Stimulated activated CD8-positive, alpha-beta memory T cell treated with anti-CD3 and anti-CD28 coated beads, Interleukin-2, amount 100 ng/mL, for 1 hour (primary cell): ENCODE measurements at places on chromosomes 12 and 14.

- no peak for DNase-seq
Observed at GRCh38 chr12:13915096-13915495, 66.3 kb downstream of the GRIN2B start.

- no peak for DNase-seq
Observed at GRCh38 chr12:114013575-114014345, 47.6 kb upstream of the RBM19 start.

DNA sequence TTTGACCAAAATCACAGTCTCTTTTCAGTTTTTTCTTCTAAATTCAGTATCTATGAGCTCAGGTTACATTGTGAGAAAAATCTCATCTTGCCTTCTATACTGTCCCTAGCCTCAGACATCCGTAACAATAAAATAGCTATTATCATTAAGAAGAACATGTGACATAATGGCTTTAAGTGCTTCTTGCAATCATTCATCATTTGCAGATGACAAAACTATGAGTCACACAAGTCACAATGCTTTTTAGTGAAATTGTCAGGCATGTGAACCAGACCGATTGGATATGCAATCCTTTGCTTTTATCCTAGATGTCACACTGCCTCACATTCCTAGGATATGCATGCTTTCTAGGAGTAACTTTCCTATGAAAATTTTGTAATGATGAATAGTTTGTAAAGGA lies 313.1 kb downstream of the SLC6A15 start:
- DNase-seq = no peak

GRCh38 chr14:89365061-89365801 lies 51.8 kb downstream of the FOXN3 start:
- DNase-seq = peak; percentile 16

DNA sequence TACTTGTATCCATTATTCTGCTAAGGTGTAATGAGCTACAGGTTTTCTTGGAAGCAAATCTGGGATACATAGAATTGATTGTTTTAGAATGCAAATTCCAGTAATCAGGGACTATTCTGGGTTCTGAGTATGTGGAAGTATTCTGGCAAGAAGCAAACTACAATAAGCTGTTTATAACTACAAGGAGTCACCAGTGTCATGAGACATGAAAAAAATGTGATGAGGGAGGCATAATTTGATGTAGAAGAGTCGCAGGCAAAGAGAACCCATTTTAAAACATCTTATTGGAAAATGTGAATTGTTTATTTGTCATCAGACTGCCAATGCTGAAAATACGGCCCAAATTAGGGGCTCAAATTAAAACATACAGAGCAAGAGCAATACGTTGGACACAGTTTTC lies 321.8 kb upstream of the E2F7 start:
- DNase-seq = no peak

DNA sequence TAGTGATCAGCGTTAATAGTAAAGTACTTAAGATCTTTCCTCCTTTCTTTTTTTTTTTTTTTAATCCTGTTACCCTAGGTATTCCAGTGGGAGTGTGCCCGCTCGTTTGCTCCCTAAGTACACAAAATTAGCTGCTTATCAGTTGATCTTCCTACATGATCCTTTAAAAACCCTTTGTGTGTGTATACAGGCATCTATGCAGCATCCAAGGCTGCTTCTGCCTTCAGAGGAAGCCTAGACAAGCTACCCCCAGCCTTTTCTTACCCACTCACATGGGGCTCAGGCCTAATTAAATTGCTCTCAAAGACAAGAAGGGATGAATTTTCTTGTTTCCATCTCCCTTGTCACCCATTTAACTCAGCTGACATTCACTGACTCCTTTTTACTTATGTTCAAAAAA lies 343.4 kb upstream of the LMO3 start:
- no peak for DNase-seq

DNA sequence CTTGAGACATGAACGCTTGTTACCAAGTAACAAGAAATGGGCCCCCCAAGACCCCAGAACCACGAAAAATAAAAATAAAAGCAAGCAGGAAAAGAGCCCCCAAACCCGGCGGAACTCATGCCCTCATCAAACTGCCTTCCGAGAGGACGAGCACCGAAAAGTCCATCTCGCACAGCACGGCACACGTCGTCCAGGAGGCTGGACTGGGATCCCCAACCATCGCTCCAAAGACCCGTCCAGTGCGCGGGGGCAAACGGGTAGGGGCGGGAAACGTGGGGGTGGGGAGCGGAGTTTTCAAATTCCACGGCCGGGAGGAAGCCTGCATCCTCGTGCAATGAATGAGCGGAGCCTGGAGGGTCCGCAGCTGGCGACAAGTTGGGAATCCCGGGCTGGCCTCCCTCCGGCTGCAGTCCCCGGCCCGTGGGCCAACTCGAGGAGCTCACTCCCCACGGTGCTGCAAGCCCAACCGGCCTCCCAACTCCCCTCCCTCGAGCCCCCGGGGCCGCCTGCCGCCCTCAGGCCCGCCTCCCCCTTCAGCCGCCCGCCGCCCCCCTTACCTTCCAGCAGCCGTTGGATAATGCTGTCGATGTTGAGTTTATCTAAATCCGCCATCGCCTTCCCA lies 484 bp downstream of the PPP1CC start:
- no peak for DNase-seq

DNA sequence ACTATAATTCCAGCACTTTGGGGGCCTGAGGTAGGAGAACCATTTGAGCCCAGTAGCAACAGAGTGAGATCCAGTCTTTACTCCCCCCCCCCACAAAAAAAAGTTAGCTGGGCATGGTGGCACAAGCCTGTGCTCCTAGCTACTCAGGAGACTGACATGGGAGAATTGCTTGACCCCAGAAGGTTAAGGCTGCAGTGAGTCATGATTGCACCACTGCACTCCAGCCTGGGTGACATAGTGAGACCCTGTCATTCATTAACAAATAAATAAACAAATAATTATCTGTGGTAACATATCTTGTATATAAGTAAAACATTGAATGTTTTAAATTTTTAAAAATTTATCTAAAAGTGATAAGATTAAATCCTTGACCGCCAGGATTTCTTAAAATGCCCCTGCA lies 4.8 kb downstream of the ENTPD5 start:
- no peak for DNase-seq

DNA sequence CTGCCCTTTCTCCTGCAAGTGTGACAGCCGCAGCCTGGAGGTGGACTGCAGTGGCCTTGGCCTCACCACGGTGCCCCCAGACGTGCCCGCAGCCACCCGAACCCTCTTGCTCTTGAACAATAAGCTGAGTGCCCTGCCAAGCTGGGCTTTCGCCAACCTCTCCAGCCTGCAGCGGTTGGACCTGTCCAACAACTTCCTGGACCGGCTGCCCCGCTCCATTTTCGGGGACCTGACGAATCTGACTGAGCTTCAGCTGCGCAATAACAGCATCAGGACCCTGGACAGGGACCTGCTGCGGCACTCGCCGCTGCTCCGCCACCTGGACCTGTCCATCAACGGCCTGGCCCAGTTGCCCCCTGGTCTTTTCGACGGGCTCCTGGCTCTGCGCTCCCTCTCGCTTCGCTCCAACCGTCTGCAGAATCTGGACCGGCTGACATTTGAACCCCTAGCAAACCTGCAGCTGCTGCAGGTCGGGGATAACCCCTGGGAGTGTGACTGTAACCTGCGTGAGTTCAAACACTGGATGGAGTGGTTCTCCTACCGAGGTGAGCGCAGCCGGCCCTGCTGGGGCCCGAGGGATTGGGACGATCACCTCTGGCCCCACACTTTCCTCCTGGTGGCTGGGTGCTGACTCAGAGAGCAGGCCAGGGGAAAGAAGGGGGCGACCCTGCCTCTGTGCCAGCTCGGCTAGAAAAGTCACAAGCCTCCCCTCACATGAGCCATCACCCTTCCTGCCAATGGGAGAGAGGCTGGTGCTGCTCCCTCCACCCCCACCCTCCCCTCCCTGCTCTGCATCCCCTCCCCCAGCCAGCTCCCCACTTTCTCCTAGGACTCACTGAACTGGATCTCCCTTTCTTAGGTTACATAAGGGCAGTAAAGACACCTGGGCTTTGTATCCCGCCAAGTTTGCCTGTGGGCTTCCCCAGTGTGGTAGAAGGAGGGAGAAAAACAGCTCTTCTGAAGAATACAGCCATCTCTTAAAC lies 10.9 kb downstream of the LRTM2 start:
- DNase-seq = no peak

DNA sequence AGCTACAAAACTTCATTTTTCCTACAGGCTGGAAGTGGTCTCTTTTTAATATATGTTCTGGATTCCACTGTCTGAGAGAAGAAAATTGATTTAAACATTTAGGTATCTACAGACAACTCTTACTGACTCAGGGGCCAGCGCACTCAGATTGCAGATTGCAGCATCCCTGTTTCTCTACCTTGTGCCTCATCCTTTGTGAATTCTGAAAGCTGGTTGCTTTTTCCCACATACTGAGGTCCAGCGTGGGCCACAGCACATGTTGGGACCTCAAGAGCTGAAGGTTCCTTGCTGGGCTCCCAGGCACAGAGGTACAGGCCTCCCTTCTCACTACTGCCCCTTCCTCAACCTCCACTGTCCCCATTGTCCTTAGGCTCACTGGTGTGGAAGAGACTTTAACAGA lies 101.7 kb upstream of the CCDC175 start:
- DNase-seq = no peak

DNA sequence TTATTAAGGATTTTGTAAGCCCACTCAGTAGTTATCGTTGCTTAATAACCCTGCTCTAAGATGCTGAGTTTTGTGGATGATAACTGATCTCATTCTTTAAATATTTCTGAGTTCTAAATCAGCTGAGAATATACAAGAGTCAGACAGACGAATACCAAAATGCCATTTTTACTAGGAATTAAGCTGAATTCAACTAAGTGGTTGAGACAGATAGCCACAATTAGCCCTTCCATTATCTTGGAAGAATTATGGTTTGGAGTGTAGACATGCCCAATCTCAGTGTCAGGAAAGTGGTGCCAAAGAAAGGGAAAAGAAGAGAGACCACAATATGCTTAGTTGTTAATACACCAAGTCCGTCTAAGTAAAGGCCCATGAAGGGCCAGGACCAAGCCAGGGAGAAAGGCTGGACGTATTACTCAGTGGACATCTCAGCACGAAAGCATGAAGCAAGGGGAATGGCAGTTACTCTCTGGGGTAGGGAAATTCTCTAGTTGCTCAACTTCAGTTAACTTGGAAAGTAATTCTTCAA lies 58.6 kb downstream of the KCNA5 start:
- DNase-seq = no peak

- DNase-seq = no peak
Observed at GRCh38 chr12:112823582-112824149, 32.1 kb downstream of the RPH3A start.

- DNase-seq = no peak
Observed at GRCh38 chr14:95293449-95293848, 26.3 kb downstream of the CLMN start.

GRCh38 chr14:74302152-74302628 lies 544 bp downstream of the ABCD4 start:
- no peak for DNase-seq

GRCh38 chr14:48936362-48936761 lies 649.8 kb downstream of the RPS29 start:
- DNase-seq = no peak

DNA sequence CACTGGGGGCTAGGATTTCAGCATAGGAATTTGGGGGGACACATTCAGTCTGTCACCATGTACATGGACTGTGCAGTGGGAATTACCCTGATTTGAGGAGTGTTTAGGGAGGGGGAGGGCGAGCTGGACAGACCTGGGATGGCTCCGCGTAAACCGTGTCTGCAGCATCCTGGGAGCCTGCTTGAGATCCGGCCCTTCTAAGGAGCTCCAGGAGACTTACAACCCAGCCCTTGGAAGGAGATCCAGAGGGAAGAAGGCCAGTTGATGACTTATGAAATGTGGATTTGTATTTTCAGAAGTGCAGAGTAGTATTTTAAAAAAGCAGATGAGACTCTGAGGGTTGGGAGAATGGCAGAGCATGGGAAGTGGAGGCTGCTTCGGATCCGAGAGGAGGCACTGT lies 153.2 kb downstream of the CACNA1C start:
- no peak for DNase-seq

GRCh38 chr12:124388679-124389137 lies 93.8 kb downstream of the RFLNA start:
- DNase-seq = no peak

- DNase-seq = no peak
Observed at GRCh38 chr12:116465856-116466255, 93.3 kb upstream of the MAP1LC3B2 start.

GRCh38 chr12:123393747-123394146 lies 9.8 kb downstream of the KMT5A start:
- no peak for DNase-seq

- no peak for DNase-seq
Observed at GRCh38 chr14:68254669-68255527, 435.3 kb downstream of the RAD51B start.

GRCh38 chr12:57031138-57031725 lies 14.9 kb upstream of the TAC3 start:
- DNase-seq = no peak

GRCh38 chr12:75579552-75579951 lies 68.1 kb upstream of the KRR1 start:
- DNase-seq = no peak

- DNase-seq = no peak
Observed at GRCh38 chr12:113347107-113347506, 11.3 kb upstream of the PLBD2 start.

- no peak for DNase-seq
Observed at GRCh38 chr12:53657041-53657440, 18.8 kb downstream of the ATP5MC2 start.

- no peak for DNase-seq
Observed at GRCh38 chr12:43501703-43502102, 50.3 kb downstream of the ADAMTS20 start.

GRCh38 chr12:123571343-123571813 lies 13.0 kb upstream of the TMED2 start:
- no peak for DNase-seq

DNA sequence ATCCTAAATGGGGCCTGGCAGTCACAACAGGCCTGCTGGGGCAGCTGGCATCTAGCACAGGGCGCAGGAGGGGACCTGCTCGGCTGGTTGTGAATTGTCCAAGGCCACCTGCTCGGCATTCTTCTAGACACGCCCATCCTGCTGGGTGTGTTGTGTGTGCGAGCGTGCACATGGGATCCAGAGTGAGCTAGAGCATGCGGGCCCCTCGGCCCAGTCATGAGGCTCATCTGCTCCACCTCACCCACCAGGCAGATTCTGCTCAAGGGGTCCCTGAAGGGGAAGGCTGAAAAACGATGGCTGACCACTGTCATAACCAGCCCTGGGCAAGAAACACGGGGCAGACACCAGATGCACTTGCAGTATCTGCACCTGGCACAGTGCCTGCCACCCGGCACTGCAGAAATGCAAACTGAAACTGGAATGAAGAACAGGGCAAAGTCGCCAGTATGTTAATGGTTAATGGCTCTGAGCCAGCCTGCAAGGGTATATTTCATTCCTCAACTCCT lies 31.8 kb downstream of the MAX start:
- no peak for DNase-seq

- DNase-seq = no peak
Observed at GRCh38 chr14:63478437-63478852, 64.7 kb downstream of the PPP2R5E start.

- DNase-seq = no peak
Observed at GRCh38 chr12:127496255-127496654, 770.7 kb upstream of the TMEM132C start.

GRCh38 chr12:98686603-98687002 lies 41.5 kb downstream of the APAF1 start:
- DNase-seq = no peak
